Renal cortical epithelial cell (primary cell): ENCODE measurements at places on chromosomes 16 and 17.

- DNase-seq, result no peak
These were observed 10.0 kb upstream of the SDK2 start for GRCh38 chr17:73654241-73654640.

GRCh38 chr17:28954886-28955285 lies 3.6 kb upstream of the PHF12 start:
- DNase-seq, result no peak

- no peak for DNase-seq
These were observed 590 bp downstream of the ITGAX start for GRCh38 chr16:31355431-31356100.

DNA sequence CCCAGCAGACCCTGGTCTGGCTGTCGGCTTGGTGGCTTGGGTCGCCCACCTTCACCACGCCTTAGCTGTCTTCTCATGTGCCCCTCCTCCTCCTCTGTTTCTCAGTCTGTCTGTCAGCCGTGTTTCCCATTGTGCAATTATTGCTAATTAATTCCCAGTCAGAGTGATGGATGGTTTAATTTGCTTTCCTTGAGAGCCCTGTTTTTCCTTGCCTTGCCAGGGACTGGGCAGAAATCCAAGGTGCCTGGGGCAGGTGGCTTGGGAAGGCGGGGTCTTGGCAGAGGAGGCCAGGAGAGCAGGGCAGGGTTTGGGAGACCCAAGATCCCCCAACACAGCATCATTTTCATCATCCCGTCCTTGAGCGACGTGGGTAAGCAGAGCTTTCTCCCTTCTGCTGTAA lies 21.3 kb downstream of the NECAB2 start:
- peak; percentile 67 for DNase-seq

DNA sequence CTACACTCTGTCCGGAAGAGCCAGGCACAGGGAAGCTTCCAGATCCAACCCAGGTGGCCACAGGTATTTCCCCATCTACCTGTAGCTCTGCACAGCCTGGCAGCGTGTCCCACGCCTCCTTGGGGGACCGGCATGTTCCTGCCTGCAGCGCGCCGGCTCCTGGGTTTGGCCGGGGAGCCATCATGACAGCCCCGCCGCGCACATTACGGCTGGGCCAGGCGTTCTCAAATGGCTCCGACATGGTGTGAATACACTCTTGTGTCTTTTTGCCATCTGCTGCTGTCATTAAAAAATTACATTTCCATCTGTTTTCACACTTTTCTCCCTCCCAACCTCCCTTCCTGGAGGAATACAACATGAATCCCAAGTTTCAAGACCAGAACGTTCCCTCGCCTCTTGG lies 8.0 kb upstream of the GINS2 start:
- no peak for DNase-seq

DNA sequence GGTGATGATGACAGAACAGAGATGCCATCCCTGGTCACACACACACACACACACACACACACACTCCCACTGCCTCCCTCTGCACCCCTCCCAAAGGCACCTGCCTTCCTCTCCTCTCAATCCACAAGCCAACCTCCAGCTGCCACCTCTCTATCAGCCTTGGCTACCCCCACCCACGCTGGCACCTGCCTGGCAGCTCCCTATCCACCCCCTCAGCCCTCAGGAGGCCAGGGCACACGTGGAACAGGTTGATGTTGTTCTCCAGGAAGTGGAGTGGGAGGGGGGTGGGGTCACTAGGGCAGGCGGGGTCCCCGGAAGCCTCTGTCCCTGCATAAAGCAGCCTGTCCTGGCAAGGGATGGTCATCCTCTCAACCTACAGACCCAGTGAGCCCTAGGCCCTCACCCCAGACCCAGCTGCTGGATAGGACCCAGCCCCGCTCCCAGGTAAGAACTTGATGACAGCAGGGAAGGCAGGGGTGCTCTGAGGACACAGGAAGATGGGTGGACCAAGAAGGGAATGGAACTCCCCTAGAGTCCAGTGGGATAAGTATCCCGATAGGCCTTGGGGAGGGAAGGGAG lies at the start of gene GSDMA:
Gene GSDMA, plus strand, starts transcription at position 363 of the 579 bp plus-strand sequence. CDS start 2,684 bp downstream, outside the sequence.
- no peak for DNase-seq

DNA sequence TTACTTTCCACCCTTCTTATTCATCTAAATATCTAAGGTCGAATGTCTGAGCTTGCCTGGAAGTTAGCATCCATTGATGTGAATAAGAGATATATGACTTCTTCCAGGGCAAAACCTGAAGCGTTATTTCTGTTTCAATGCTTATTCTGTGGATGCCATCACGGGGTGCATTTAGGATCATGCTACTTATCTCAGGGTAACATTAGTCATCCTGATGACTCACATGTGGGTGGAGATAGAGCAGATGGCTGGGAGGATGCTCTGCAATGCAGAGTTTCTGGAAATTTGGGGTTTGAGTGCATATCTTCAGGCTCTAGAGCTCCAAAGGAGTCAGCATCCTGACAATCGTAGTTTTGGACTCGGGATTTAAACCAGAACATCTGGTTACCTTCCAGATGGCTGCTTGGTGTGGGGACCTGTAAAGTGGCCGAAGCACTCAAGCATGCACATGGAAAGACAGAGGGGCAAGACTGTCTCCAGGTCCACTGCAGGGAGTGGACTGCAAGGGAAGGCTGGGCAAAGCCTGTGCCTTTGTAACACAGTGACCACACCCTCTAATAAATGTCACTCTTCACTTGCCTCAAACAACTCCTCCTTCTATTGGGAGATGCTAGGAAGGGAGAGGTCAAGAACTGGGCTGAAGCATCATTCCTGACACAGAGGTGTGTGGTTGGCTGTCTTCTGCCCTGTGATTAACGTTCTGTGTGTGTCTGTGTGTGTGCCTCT lies 175.2 kb upstream of the SALL1 start:
- peak; percentile 58 for DNase-seq

- no peak for DNase-seq
These were observed 8.1 kb downstream of the SLC5A11 start for GRCh38 chr16:24853830-24854229.

GRCh38 chr17:58427807-58428206 lies 10.5 kb upstream of the RNF43 start:
- DNase-seq, result no peak

- DNase-seq, result no peak
These were observed 8.8 kb upstream of the WNT3 start for GRCh38 chr17:46827274-46827673.
